ENCODE measurements at places on chromosomes 12 and 14.

DNA sequence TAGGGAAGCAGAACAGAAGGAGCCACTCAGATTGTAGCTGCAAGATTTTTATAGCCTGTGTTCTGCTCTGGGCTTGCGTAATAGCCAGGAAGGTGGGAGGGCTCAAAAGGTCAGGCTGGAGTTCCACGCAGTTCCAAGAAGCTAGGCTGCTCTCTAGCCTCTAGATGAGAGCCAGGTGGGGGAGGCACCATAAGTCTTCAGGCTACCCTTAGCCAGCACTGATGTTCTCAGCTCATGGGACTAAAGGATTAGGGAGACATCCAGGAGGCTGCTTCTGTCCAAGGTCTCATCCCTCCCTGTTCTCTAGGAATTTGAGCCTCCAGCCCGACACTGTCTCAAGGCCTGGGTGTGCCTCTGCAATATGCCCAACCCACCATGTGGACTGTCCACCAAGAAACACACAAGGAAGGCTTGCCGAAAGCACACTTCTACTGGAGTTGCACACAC is 1.7 kb downstream of the LMBR1L start:
- DNase-seq = peak; percentile 33

DNA sequence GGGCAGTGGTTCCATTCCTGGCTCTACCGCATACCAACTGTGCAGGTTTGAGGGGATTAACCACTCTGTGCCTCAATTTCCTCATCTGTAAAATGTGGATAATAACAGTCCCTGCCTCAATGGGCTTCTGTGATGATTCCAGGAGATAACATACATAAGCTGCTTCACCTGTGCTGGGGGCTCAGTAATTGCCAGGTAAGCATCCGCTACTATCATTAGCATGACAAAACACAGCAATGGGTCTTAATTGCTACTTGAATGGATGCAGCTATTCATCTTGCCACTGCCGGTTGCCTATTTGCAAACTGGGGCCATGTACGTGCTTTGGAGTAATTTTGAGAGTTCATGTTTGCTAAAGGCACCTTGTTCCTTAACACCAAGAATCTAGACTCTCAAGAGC is 132.6 kb downstream of the TMEM132D start:
- DNase-seq = no peak

- DNase-seq = no peak
Measured at GRCh38 chr12:37543131-37543965, 773.2 kb upstream of the ALG10B start.

DNA sequence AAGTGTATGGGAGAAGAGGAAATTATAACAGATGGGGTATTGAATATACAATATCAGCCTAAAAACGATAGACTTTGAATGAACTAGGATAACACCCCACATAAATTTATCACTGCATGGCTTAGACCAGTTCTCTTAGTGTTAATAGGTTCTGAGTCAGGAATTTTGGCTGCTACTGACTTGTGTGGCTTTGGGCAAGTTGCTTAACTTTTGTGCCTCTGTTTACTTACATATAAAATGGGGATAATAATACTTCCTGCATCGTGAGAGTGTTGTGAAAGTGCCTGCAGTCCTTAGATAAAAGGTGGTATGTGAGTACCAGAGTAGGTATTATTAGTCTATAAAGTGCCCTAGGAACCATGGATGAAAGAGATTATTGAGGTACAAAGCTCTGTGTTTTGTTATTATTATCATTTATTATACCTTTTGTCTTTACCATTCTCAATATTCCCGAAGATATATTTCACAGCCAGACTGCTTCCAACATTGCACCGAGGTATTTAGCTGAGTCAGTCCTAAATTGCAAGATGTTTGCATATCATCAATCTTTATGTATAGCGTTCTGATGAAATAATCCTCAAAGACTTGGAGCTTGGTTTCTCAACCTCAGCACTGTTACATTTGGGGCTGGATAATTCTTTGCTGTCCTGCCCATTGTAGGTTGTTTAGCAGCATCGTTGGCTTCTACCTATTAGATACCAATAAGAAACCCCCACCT is 2.3 kb upstream of the PAWR start:
- no peak for DNase-seq

DNA sequence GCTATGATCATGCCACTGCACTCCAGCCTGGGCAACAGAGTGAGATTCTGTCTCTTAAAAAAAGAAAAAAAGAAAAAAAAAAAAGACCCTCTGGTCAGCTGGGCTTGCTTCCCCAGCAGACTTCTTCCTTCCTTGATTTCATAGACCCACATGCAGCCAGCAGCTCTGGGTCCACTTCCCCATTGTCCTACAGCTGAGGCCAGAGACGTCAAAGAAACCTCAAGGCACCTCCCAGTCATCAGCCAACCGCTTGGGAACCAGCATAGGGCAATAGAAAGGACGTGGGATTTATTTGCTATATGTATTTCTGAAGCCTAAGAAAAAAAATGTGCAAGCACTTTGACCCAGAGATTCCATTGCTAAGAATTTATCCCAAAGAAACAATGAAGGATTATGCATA is 35.4 kb upstream of the SPPL3 start:
- DNase-seq = no peak

- DNase-seq = peak; percentile 53
Measured at GRCh38 chr12:120474616-120474960, 5.0 kb upstream of the SRSF9 start.

GRCh38 chr12:6626654-6627283 is 9.0 kb downstream of the LPAR5 start:
- DNase-seq = no peak

DNA sequence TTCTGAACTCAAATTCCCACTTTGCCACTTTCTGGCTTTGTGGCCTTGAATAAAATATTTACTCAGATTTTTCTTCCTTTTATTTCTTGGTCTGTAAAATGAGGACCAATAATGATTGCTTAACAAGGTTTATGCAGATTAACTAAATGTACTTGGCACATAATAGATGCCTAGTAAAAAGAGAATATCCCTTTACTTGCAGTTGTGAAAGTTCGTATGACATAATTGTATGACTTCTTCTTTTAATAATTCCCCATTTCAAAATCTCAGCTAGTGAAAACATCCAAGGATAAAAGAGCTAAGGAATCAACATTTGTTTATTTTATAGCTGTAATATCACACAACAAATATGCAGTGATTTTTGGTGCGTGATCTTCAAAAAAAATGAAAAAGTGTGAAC is 215.6 kb upstream of the ATP2B1 start:
- no peak for DNase-seq

GRCh38 chr12:58977476-58977875 is 57.2 kb upstream of the LRIG3 start:
- no peak for DNase-seq

GRCh38 chr12:62328296-62328921 is 68.2 kb downstream of the USP15 start:
- no peak for DNase-seq

GRCh38 chr12:68240079-68240478 is 13.3 kb downstream of the IL22 start:
- DNase-seq = peak; percentile 71

DNA sequence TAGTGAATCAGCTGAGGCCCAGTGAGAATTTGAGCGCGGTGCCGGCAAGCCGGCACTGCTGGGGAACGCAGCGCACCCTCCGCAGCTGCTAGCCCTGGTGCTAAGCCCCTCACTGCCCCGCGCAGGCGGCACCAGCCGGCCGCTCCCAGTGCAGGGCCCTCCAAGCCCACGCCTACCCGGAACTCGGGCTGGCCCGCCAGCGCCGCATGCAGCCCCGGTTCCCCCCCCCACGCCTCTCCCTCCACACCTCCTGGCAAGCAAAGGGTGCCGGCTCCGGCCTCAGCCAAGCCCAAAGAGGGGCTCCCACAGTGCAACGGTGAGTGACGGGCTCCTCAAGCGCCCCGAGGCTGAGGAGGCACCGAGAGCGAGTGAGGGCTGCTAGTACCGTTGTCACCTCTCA is 54.5 kb upstream of the VASH1 start:
- no peak for DNase-seq

All from endothelial cell of umbilical vein (primary cell).